ENCODE measurements at places on chromosomes 5 and 9. TPM values are rescaled to one million over a fixed set of nuclear protein-coding genes. Genes with fewer than 3 reads are reported as not detected.
A peak's percentile ranks its signal among the peaks of the same experiment; 100 is the strongest.

DNA sequence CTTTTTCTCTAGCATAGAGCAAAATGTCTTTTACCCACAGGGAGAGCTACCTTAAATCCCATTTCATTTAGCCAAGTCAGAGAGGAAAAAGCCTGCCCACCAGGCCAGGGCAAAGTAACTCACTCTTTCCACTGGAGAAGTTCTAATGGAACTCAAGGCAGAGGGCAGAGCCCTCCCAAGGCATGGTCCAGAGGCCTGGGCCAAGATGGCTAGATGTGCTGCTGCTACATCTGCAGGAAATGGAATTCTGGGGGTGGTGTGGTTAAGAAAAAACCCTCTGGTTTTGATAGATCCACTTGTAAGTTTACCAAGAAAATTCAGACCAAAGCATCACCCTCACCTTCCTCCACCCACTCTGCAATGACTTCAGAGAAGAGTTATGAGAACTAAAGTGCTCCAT, 37.3 kb downstream of the CSF2 start:
- DNase-seq, result peak; percentile 93
- no peaks in the 10 kb centered on the region for H3K4me1 ChIP-seq
- no peaks in the 10 kb centered on the region for H3K36me3 ChIP-seq
- H3K4me3 ChIP-seq, result no peak overlapping the region
- no peaks in the 10 kb centered on the region for H3K27me3 ChIP-seq

DNA sequence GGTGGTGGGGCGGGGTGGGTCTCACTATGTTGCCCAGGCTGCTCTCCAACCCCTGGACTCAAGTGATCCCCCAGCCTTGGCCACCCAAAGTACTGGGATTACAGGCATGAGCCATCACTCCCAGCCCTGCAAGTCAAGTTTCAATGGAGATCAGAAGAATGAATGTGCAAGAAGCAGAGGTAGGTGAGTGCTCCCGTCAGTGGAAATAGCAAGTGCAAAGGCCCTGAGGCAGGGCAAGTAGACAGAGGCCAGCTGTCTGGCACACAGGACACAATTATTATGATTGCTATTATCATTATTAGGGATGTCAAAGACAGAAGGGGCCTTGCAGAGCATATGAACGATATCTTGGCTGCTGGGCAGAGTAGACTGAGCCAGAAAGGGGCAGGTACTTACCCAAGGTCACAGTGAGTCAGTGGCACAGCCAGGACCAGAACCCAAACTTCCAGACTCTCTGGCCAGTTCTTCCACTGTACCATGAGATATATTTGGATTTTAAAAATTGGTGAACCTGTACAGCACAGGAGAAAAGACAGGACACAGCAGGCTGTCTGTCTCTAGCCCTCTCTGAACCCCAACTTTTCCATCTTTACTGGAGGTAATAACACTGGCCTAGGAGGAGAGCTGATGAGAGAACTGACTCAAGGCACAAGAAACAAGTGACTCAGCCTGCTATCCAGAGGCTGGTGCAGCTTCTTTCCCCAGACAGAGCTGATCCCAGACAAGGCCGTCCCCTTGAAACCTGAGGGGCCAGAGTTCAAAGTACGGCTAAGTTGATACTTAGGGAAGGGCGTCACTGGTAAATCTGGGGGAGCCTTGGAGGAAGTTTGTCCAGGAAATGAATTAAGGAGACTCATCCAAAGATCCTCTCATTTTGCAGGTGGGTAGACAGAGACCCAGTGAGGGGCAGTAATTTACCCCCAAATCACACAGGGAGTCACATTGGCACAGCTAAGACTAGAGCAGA, 1.4 kb downstream of the HDHD3 start:
- H3K27ac ChIP-seq, result no peak overlapping the region
- H3K27me3 ChIP-seq, result no peaks in the 10 kb centered on the region
- peaks cover 2% of the 10 kb centered on the region for H3K4me1 ChIP-seq
- peaks cover 4% of the 10 kb centered on the region for H3K36me3 ChIP-seq

DNA sequence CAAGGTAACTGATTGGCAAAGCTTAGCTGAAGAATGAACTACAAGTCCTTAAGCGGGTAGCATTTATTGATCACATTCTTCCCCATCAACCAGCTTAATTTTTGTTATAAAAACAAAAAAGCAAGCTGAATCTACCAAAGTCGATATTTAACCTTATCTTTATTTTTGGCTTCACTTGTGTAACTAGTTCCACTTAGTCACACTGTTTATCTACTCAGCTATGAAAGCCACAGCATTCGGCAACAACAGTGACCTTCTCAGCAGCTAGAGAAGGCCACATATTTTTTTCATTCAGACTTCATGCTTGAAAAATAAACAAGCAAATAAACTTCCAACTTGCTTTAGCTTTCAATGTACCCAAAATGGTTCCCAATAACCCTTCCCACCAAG, 69.4 kb downstream of the KLHL3 start:
- no peaks in the 10 kb centered on the region for H3K4me1 ChIP-seq
- peak; percentile 9 for DNase-seq
- no peaks in the 10 kb centered on the region for H3K36me3 ChIP-seq
- H3K27me3 ChIP-seq, result no peaks in the 10 kb centered on the region
- H3K27ac ChIP-seq, result no peak overlapping the region

The LCNL1 gene
- total RNA-seq, result 3.3 TPM

The KIF24 gene
- 0.51 TPM for total RNA-seq
